ENCODE measurements at places on chromosomes 4 and X.

DNA sequence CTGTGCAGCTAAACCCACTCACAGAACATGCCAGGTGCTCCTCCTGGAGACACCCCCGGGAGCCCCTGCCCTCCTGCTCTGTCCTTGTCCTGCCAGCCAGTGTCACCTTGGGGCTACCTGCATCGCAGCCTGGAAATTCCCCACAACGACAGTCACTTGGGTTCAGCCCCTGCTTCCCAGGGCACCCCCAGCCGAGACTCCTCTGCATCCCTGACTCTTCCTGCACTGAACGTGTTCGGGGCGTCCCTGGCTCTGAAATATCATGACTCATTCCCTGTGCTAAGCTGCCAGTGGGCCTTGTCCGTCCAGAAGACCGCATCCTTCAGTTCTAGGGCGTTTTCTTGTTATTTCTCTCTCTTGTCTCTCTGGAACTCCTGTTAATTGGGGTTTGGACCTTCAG lies 5.8 kb downstream of the CFAP99 start:
- DNase-seq = no peak

GRCh38 chrX:81890521-81890920 lies 688.6 kb downstream of the SH3BGRL start:
- DNase-seq = no peak

DNA sequence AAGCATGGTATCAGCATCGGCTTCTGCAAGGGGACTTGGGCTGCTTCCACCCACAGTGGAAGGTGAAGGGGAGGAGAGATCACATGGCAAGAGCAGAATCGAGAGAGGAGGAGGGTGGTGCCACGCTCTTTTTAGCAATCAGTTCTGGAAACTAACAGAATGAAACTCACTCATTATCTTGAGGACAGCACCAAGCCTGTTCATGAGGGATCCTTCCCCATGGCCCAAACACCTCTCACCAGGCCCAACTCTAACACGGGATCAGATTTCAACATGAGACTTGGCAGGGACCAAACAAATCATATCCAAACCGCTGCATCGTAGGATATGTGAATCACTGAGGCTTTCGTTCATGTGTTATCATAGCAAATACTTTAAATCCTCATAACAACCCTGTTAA lies 125.5 kb downstream of the GPC3 start:
- DNase-seq = no peak

- DNase-seq = no peak
Measured at GRCh38 chr4:156571146-156571545, 400.5 kb downstream of the PDGFC start.

GRCh38 chr4:74613266-74613665 lies 168.3 kb downstream of the AREG start:
- no peak for DNase-seq

DNA sequence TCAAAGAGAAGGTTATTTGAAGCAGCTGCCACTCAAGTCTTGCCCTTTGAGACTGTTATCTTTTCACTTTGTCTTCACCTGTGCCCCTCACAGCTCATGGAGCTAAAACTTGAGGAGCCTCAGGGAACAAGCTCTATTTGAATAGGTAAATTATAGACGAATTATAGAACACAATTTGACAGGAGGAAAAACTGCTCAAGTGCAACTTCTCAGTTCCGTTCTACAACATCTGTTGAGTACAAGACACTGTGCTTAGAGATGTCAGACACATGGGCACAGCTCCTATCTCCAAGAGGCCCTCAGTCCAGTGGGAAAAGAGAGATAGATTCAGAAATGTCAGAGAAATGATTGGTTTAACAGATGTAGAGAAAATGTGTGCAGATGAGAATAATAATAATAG lies 5.1 kb downstream of the PPP1R2C start:
- no peak for DNase-seq

- DNase-seq = no peak
Measured at GRCh38 chrX:4627414-4627813, 914.0 kb upstream of the PRKX start.

DNA sequence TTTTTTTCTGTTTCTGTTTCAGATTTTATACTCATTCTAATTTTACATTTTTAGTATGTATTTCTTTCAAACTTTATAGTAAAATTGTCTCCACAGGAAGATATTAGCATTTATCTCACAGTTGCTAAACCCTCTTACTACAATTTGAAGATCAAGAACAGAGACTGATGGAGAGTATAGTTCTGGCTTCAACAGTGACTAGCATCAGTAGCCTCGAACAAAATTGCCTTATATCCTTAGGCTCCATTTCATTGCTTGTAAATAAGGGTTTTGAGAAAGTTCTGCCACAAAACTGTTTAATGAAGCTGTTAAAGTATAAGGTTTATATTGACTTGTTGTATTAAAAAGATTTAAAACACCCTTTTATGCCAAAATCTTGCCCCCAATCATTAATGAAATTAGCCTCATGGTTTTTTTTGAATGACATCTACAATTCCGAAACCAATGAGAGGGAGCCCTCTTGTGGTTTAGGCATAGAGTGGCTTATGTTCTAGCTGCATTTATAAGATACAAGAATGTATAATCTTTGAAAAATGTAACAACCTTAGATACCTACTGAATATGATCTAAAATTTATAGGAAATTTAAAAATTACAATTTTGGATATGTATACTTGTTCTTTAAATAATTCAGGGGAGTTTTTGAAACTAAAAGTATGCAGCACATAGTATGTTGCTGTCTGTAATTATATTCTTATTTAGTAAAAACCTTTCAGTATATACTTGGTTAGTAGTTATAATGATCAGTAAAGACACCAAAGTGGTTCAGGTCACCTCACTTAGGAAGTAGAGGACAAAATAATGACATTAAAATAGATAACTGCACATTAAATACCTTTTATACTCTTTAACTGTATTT lies 109.8 kb upstream of the HPGD start:
- DNase-seq = peak; percentile 47

DNA sequence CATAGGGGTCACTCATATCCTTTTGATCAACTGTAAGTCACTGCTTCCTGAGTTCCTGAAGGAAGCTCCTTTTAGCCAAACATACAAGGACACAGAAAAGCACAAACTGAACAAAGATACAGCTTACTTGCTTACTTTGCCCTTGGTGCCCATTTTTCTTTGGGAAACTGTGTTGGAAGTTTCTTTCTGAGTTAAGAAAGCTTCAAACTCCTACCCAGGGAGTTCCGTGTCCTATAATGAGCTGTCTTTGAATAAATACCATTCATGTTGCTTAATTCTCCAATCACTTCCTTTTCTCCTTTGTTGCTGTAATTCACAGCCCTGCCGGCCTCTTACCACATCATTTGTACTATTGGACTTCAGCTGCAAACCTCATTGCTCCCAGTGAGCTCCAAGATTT lies at the start of gene ADH4:
Gene ADH4, minus strand, starts transcription at position 228 of the 400 bp plus-strand sequence. Its CDS starts 75 bp downstream, at position 153.
- no peak for DNase-seq

GRCh38 chr4:173174594-173175012 lies 6.0 kb downstream of the GALNT7 start:
- DNase-seq = no peak

GRCh38 chr4:108213308-108213707 lies 44.6 kb upstream of the LEF1 start:
- no peak for DNase-seq

- no peak for DNase-seq
Measured at GRCh38 chr4:99630857-99631360, 26.7 kb downstream of the C4orf54 start.

- DNase-seq = no peak
Measured at GRCh38 chr4:8324640-8325239, 55.2 kb downstream of the HTRA3 start.

DNA sequence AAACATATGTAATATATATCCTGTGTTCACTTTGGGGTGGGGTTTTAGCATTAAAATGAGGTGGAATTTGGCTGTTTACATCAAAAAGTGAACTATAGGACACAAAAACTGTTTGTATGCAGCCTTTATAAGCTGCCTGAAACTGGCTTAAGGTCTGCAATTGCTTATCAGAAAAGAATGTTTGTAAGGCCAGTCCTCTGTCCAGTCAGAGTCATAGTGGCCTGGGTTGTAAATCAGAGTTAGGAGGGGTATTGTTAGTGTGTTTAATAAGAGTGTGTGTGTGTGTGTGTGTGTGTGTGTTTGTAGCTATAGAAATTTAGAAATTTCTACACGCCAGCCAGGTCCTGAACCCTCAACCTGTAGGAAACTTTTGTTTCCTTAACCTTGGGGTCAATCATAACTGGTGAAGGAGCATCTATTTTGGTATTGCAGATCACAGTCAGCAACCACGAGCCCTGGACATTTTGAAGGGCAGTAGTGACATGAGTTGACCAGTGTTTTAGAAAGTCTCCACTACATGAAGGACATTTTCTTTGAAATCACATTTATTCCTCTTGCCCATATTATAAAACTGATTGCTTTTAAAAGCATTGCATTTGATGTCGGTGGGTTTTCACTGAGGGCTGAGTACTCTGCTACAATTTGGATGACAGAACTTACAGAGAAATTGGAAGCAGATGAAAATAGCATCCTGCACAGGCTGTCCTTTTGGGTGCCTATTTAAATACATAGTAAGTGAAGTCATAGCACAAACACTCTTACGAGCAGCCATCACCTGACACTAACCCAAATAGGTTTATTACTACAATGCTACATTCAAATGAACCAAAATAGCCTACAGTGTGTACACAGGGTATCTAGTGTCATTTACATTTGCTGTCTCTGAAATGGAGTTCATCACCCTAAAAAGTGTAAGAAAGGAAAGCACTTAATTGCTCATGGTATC lies 11.2 kb upstream of the TMEM154 start:
- DNase-seq = no peak

DNA sequence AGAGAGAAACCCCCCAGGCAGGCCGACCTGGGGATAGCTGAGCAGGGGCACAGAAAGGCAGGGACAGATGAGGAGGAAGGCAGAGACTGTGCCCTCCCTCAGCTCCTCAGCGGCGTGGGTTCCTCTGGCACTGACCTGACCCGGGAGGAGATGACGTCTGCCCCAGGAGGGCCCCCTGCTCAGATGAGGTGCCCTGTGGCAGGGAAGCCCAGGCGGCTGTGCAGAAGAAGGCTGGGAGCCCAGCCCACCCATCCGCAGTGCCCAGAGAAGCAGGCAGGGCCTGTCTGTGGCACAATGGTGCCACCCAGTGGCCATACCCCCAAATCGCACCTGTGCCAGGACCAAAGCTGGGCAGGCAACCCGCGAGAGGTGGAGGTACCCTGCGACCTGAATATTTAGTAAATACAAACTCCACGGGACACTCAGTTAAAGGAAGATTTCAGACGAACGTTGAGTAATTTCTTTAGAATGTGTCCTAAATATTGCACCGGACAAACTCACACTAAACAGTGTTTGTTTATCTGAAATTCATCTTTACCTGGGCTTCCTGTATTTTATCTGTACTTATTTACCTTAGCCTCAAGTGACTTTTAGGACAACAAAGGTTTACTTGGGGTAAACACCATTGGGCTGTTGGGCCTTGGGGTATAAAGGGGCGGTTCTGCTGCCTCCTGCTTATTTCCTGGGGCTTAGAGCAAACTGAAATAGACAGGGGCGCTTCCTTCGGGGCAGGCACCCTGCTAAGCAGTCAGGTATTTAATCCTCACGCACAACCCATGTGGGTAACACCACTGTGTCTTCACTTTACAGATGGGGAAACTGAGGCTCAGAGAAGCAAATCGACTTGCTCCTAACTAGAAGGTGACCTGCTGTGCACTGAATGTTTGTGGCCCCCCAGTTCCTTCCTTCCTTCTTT lies 46.5 kb upstream of the HMX1 start:
- DNase-seq = peak; percentile 70

DNA sequence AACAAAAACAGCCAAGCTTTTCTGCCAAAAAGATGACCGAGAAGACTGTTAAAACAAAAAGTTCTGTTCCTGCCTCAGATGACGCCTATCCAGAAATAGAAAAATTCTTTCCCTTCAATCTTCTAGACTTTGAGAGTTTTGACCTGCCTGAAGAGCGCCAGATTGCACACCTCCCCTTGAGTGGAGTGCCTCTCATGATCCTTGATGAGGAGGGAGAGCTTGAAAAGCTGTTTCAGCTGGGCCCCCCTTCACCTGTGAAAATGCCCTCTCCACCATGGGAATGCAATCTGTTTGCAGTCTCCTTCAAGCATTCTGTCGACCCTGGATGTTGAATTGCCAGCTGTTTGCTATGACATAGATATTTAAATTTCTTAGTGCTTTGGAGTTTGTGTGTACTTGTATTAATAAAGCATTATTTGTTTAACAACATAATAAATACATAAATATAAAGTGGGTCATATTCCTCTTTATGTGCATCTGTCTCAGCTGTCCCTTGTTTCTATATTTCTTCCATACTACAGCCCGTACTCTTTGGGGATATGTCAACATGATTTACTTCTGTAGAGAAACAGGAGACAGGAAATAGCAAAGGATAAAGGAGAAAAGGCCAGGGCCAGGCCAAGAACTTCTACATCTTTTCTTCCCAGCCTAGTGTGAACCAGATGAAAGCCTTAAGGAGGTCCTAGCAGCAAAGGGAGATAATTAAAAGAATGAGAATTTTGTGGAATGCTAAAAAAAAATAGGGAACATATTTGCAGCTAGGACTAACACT lies 667 bp downstream of the PTTG2 start:
- no peak for DNase-seq

GRCh38 chrX:78092296-78092695 lies 11.8 kb upstream of the PGK1 start:
- peak; percentile 18 for DNase-seq

- DNase-seq = peak; percentile 46
Measured at GRCh38 chr4:56512166-56512565, 6.6 kb downstream of the ARL9 start.

GRCh38 chrX:76918033-76918432 lies 490.5 kb downstream of the MAGEE1 start:
- DNase-seq = no peak

GRCh38 chr4:10879411-10880110 lies 195.0 kb upstream of the CLNK start:
- no peak for DNase-seq

DNA sequence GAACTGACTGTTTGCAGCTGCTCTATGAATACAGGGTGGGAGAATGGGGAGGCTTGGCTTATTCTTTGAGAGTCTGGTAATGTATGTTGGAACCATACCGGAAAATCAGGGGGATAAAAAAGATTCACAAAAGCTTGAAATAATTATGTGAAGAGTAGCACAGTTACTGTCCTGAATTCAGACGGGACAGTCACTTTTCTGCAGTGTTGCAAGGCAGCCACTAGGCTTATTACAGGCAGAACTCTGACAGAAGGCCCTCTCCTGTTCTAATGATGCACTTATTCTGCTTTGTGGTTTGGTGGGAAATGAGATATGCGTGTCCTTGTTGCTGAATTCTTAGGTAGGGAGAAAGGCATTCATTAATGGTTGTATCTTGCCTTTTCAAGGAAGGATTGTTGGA lies 37.2 kb downstream of the GUCY1B1 start:
- peak; percentile 47 for DNase-seq

Data from AG08395 (cell line).